Endothelial cell (in vitro differentiated cells): ENCODE measurements at places on chromosomes 2 and 18.
A peak's percentile ranks its signal among the peaks of the same experiment; 100 is the strongest.

DNA sequence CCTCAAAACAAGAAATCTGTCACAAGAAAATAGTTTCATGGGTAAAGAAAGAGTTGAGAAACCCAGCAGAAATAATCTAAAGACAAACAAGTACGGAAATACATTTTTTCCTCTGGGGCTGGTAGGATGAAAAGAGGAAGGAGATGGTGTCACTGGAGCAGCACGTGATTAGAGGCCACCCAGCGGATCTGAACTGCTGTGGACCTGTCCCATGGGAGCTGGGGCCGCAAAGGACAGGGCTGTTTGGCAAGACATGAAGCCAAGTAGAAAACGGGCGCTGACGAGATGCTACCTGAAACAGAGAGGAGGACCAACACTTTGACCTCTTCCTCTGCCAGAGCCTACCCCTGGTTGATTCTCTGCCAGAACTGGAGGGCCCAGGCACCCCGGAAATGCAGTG, 295.4 kb upstream of the ATP5MC3 start:
- no peak for DNase-seq

GRCh38 chr18:70421471-70422390, 132.9 kb downstream of the SOCS6 start:
- DNase-seq: no peak

DNA sequence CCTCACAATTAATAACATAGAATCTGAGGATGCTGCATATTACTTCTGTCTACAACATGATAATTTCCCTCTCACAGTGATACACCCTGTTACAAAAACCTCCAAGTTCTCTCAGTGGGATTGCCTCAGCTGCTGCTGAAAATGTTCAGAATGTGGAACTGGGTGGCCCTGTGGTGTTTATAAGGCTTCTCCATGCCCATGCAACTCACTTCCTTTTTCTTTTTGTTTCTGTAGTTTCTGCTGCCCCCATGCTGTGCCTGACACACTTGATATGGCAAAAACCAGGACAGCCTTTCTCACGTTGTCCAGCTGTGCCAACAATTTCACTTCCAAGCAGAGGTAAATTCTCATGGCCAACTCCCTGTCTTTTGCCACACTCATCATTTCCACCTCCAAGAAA, 206.2 kb downstream of the RPIA start:
- DNase-seq: no peak

- DNase-seq: no peak
Measured at GRCh38 chr2:218570850-218571249, 2.2 kb downstream of the CNOT9 start.

DNA sequence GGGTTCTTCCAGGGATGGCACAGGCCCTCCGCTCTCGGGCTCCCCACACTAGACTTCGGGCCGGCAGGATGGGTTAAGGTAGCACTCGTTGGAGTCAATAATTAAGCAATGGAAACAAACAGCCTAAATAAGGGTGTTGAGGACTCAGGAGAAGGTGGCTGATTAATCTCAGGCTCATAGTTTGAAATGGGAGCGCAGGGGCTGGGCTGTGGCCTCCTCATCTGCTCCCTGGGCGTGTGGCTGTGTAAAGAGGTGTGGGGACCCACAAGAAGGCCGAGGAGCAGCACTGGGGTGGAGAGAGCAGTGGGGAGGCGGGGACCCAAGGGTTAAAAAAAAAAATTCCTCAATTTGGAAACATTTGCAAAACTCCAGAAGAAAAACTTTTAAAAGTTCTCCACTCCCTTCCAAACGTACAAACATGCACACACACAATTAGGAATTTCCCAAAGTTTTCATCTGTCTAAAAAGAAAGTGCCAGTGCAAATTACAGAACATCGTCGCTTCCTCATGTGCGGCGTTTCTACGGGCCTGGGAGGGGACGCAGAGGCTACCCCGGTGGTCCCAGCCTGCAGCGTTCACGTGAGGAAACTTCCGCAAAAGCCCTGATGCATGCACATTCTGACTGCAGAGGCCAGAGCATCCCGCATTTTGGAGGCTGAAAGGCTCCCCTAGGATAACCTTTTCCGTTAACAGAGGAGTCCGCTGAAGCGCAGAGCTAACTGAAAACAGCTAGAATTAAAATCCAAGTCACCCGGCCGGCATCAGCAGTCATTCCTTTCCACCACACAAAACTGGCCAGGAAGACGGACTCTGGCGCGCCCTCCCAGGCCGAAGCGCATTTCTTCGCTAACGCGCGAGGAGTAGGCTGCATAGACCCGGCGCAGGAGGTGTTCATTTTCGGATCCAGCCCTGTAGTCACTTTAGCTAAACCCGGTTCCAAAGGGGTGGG, 1.0 kb upstream of the TUBB6 start:
- DNase-seq: peak; percentile 58

DNA sequence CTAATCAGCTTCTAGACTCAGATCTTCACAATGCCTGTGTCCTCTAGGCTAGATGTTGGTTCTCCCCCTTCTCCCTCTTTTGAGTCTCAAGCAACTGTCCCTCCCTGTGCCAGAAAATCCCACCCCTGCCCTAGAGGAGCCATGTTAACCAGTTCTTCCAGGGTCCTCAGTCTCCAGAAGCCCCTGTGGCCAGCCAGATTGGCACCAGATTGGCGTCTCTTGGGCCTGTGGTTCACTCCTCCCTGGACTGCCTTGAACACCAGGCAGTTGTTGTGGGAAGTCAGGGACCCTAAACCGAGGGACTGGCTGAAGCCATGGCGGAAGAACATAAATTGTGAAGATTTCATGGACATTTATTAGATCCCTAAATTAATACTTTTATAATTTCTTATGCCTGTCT, 36.6 kb downstream of the CYP26B1 start:
- no peak for DNase-seq

- no peak for DNase-seq
Measured at GRCh38 chr2:161998857-161999256, 75.2 kb downstream of the DPP4 start.

DNA sequence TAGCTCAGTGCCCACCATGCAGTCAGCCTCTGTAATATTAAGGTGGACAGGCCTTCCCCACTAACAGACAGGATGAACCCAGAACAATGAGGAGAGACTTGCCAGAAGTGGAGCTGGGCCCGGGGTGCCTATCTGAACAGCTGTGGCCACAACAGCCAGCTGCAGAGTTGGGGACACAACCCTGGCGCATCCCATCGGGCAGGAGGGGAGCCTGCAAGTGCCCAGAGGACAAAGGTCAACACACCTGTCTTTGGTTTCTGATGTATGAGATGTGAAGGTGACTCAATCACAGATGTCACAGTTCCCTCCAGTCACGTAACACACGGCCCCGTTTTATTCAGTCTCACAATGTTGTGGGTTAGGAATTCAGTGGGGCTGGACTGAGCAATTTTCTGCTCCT, 48.2 kb upstream of the TAF1B start:
- DNase-seq: no peak

DNA sequence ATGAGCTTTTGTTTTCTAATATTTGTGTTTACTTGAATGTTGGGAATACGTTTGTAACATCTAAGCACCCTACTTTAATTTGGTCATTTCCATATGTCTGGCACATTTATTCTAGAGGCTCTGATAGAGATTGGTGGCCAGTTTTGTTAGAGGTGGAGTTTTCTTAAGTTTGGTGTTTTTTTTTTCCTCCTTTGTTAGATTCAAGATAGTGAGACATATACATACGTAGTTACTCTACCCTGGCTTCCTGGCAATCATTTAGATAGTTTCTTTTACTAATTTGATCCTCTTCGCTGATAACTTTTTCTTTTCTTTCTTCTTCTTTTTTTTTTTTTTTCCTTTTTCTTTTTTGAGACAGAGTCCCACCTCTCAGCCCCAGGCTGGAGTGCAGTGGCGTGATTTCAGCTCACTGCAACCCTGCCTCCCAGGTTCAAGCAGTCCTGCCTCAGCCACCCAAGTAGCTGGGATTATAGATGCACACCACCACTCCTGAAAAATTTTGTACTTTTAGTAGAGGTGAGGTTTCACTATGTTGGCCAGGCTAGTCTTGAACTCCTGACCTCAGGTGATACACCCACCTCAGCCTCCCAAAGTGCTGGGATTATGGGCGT, 26.6 kb downstream of the SMCHD1 start:
- DNase-seq: no peak

GRCh38 chr2:47530105-47530760, 127.3 kb downstream of the MSH2 start:
- no peak for DNase-seq

DNA sequence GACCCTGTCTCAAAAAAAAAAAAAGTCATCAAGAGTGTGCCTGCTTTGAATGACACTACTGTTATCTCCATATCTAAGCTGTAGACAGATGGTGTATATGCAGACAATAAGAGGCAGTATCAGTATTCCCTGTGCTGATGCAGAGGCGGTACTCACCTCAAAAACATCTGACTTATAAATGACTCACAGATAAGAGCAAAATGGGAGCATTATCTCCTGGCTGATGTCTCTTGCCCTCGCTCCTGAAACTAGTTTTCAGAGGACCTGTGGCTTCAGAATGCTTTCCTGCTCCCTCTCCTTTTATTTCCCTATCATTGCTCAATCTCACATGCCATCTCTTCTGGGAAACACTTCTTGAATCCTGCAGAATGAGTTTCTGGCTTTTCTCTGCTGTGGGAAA, 289.6 kb downstream of the PTPRM start:
- DNase-seq: no peak

- DNase-seq: no peak
Measured at GRCh38 chr2:48483506-48483905, 46.4 kb upstream of the STON1 start.

GRCh38 chr2:222037211-222037610, 261.6 kb downstream of the PAX3 start:
- no peak for DNase-seq

GRCh38 chr2:58614219-58614618, 373.1 kb upstream of the FANCL start:
- DNase-seq: no peak

GRCh38 chr2:19187323-19188020, 171.0 kb downstream of the OSR1 start:
- no peak for DNase-seq

GRCh38 chr2:231059756-231060155, 3.1 kb downstream of the PSMD1 start:
- DNase-seq: no peak

- DNase-seq: no peak
Measured at GRCh38 chr2:118055512-118056164, 32.6 kb upstream of the INSIG2 start.

DNA sequence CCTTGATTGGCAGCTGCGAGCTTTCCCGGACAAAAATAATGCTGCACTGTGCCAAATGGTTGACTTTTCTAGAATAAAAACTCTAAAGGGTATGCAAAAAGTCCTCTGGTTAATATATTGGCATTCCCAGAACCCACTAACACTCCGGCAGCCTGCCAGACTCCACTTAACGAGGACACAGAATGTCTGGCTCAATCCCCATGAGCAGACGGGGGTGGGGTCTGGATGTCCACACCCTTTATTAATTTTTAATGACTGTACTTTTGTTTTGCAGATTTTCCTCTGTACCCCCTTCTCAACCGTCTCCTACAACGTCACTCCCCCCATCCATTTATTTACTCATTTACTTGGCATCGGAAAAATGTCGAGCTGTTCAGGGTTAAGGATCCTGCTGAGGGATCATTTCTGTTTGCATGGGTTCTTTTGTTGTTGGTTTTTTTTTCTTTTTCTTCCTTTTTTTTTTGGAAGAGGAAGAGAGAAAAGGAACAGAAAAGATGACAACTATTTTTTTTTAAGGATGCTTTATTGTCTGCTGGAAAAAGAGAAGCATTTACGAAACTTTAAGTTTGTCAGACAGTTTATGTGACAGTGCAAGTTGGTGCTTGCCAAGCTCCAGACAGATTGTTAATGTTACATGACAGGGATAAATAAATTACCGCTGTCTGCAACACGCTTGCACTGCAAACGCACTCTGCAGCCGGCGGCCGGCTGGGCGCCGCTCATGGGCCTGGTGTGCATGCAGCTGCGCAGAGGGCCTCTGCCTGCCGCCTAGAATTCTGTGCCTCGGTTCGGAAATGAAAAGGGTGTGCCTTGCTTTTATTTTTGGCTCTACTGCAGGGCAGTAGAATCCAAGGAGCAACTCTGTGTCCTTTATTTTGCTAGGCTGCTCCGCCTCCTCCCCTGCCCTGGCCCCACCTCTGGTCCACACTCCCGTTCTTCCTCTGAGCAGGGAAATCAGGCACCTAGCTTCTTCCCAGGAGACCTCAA, 3.6 kb downstream of the LDLRAD4 start:
- DNase-seq: no peak

DNA sequence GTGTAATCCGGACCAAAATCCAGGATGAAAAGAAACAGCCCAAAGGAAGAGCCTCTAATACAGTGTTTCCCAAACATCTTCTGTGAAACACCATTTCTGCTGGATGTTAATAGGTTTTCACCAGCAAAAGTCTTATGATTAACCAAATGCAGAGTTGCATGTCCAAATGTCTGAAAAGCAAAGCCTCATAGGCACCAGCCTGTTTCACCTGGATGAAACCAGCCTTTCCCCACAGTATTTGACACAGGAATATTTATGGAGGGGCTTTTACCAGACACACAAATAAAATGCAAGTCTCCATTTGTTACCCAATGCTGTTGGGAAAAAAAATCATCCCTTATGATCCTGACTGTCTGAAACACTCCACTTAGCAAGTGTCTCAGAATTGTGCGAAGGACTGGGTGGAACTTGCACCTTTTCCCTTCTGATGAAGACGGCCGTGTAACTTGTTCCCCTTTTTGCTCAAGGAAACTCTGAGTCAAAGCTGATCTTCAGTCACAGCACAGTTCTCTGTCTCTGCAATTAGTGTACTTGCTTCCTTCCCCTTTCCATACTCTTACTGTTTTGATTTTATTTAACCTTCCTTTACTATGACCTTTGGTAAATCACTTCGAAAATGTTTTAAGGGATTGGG, 70.3 kb upstream of the IL1R2 start:
- no peak for DNase-seq

DNA sequence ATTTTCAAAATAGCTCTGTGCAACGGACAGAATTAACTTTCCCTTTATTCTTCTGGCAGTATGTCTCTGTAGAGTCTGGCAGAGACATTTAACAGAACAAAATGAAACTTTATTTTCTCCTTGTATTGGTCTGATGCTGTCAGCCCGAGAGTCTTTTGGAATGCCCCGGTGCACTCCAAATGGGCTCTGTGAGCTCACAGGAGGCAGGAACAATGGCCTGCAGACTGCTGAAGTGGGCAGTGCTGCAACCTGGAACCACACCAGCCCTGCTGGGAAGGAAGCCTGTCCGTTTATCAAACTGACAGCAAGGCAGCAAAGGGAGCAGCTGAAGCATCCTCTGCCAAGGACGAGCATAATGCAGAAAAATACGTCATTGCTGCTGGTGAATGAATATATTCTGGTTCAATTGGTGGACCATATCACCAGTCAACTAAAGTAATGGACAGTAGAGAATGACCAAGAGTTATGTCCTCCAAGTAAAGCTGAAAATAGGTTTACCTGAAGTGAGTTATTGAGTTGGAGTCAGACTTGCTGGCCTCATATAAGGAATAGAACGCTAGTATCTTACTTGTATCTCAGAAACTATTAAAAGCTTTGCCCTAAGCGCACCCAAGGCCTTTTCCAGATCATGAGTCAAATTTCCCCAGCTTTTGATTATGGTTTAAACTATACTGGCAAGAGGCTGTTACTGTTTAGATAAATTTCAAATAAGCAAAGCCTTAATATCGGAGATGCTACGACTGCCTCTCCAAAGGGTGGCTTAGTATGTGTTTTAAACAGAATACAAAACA, 207.6 kb upstream of the TANK start:
- no peak for DNase-seq

GRCh38 chr2:215577356-215577755, 141.5 kb upstream of the FN1 start:
- DNase-seq: no peak
